ENCODE measurements at places on chromosomes 12 and 14. TPM values are rescaled to one million over a fixed set of nuclear protein-coding genes. Genes with fewer than 3 reads are reported as not detected.

COX14 gene
- 29.8 TPM for total RNA-seq

PTPRB gene
- total RNA-seq: not detected

FGF23 gene
- total RNA-seq: not detected

OR4K13 gene
- total RNA-seq: not detected

DNA sequence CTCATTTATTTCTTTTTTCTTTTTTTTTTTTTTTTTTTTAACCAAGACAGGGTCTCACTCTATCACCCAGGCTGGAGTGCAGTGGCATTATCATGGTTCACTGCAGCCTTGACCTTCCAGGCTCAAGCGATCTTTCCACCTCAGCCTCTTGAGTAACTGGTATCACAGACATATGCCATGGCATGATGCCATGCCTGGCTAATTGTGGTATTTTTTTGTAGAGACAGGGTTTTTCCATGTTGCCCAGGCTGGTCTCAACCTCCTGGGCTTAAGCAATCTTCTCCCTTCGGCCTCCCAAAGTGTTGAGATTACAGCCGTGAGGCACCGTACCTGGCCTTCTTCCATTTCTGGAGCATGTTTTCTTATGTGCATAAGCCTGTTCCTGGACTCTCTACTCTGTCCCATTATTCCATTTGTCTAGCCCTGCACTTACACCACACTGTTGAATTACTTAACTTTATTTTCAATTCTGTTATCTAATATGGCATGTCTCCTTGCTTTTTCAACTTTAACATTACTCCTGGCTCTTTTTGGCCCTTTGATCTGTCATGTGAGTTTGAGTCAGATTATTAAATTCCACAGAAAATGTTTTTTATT is 47.9 kb upstream of the PTGDR start:
- ATAC-seq: no peak
- H3K27ac ChIP-seq: no peak overlapping the region
- H3K27me3 ChIP-seq: no peaks in the 10 kb centered on the region

- no peak for ATAC-seq
- H3K4me1 ChIP-seq: peaks cover 10% of the 10 kb centered on the region
- H3K4me3 ChIP-seq: no peak overlapping the region
- no peak overlapping the region for H3K27ac ChIP-seq
Measured at GRCh38 chr12:124852911-124853427, 10.7 kb downstream of the SCARB1 start.

DNA sequence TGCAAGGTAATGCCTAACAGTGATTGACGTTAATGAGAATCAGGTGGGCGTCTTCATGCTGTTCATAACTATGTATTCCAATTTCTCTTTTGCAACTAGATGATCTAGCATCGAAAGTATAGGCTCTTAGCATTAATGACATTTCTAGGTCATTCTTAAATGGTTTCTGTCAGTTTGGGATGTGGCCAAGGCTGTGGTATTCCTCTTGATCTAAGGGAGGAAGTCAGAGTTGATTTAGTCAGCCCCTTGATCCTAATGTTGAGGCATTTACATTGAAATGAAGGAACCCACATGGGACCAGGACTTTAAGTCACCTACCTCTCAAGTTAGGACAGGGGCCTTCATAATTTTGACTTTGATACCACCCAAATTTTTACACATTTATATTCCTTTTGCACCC is 448.1 kb downstream of the NPAS3 start:
- no peak overlapping the region for H3K27ac ChIP-seq
- H3K27me3 ChIP-seq: peaks cover 9% of the 10 kb centered on the region

GRCh38 chr12:65659681-65660080 is 164.6 kb upstream of the HMGA2 start:
- no peak for ATAC-seq
- no peak overlapping the region for H3K4me3 ChIP-seq
- H3K4me1 ChIP-seq: no peaks in the 10 kb centered on the region
- peaks cover 15% of the 10 kb centered on the region for H3K27me3 ChIP-seq
- no peak overlapping the region for H3K27ac ChIP-seq
- no peaks in the 10 kb centered on the region for H3K36me3 ChIP-seq

GRCh38 chr12:3129301-3130056 is 52.3 kb downstream of the TSPAN9 start:
- no peak overlapping the region for H3K27ac ChIP-seq
- H3K4me1 ChIP-seq: peaks cover 6% of the 10 kb centered on the region
- ATAC-seq: no peak
- H3K36me3 ChIP-seq: no peaks in the 10 kb centered on the region

GRCh38 chr14:40656311-40656710 is 950.4 kb upstream of the LRFN5 start:
- no peaks in the 10 kb centered on the region for H3K27me3 ChIP-seq
- H3K4me3 ChIP-seq: no peak overlapping the region
- no peaks in the 10 kb centered on the region for H3K36me3 ChIP-seq
- ATAC-seq: no peak
- H3K4me1 ChIP-seq: no peaks in the 10 kb centered on the region

All from activated T-helper 17 cell treated with anti-CD3 and anti-CD28 coated beads, Interleukin-2, amount 50 U/mL, for 72 hours (primary cell).